ENCODE measurements at places on chromosomes 7 and 10.

DNA sequence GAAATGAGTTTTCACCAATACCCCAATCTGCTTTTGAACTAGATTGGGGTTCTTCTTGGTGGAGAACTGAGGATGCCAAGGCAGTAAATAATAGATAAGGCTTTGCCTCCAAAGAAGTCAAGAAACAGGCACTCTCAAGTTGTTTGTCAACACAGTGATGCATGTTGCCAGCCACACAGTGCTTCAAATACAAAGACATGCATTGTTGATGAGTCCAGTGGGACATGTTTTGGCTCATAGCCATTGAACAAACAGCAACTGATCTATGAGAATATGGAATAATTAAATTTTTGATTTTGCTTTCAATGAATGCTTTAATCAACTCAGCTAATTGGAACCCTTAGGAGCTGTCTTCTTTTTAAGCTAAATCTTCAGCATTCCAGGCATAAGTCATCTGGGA lies 346.4 kb downstream of the THSD7A start:
- DNase-seq, result no peak

GRCh38 chr7:84218681-84219080 lies 24.1 kb upstream of the SEMA3A start:
- DNase-seq, result peak; percentile 75

DNA sequence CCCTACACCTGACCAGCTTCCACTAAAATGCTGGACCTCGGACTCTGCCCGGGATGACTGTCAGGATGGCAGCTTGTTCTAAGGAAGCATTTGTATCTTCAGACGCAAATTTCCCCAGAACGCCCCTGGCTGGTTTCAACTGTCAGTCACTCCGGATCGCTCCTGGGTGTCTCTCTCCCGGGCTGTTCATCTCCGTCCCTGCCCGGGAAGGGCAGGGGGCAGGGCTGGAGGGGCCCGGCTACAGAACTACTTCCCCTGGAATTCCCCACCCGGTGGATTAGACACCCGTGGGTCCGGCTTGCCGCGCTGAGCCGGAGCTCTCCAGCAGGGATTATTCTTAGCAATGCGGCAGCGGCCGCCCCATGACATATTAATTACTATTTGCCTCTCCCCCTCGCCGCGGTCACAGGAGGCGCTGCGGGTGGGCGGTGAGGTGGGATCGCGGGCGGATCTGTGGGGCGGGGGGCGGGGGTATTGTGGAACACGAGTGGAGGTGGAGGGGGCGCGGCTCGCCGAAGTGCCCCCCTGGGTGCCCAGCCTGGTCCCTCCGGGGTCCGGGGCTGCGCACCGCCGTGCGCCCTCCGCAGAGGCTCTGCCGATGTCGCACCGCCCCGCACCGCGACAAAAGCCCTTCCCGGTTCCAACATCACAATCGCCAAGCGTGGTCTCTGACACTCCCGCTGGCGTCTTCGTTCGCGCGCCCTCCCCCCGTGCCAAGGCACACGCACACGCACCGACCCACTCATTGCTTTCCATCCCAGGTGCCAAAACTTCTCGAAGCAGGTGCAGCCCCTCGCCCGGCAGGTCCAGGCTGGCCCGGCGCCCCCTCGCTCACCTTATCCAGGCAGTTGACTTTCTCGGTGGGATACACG lies 276.1 kb upstream of the NEBL start:
- DNase-seq, result no peak

DNA sequence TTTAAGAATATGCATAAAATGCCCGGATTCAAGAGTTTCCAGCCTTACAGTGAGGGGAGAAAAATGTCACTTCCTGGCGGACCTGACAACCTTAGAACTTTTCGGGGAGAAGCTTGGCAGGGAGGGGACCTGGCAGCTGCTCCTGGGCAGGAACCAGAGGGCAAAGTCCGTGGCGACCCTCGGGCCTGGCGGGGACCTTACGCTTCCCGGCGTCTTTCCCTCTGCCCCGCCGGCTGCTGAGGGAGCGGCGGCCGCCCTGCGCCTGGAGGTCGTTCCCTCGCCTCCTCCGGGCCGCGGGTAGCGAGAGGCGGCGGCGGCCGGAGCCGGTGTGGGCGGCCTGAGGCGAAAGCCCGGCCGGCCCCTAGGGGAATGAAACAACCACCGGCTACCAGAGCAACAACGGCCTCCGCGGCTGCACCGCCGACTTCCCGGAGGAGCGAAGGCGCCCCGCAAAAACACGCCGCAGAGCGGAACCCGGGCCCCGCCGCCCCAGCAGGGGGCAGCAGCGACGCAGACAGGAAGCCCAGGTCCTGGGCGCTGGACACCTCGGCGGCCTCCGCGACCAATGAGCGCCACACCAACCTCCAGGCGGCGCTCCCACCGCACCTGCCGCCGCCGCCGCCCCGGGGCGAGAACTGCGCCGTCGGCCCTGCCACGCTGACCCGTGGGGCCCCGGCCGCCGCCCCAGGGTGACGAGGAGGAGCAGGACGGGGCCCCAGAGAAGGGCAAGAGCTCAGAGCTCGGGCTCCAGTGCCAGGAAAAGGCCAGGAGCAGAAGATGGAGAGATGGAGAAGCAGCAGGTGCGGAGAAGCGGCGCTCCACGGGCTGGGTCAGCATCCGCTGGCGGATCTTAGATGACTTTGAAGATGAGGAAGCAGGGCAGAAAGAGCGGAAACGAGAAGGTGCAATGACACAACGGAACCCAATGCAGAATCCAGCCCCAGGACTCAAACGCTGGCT lies 10.5 kb upstream of the ACSM6 start:
- peak; percentile 68 for DNase-seq
